ENCODE measurements at places on chromosomes 3 and 15. TPM values are rescaled to one million over a fixed set of nuclear protein-coding genes. Genes with fewer than 3 reads are reported as not detected.

GRCh38 chr15:96735632-96736240 lies 405.2 kb downstream of the NR2F2 start:
- no peak for DNase-seq
- H3K27ac ChIP-seq, result no peak overlapping the region
- no peaks in the 10 kb centered on the region for H3K27me3 ChIP-seq
- no peak overlapping the region for H3K4me3 ChIP-seq
- H3K4me1 ChIP-seq, result no peaks in the 10 kb centered on the region

The CFAP92 gene
- total RNA-seq, result not detected

- H3K27ac ChIP-seq, result no peak overlapping the region
- DNase-seq, result no peak
- H3K4me1 ChIP-seq, result peaks cover 23% of the 10 kb centered on the region
- H3K36me3 ChIP-seq, result peaks cover 11% of the 10 kb centered on the region
Measured at GRCh38 chr15:62051166-62051565, 9.1 kb downstream of the VPS13C start.

DNA sequence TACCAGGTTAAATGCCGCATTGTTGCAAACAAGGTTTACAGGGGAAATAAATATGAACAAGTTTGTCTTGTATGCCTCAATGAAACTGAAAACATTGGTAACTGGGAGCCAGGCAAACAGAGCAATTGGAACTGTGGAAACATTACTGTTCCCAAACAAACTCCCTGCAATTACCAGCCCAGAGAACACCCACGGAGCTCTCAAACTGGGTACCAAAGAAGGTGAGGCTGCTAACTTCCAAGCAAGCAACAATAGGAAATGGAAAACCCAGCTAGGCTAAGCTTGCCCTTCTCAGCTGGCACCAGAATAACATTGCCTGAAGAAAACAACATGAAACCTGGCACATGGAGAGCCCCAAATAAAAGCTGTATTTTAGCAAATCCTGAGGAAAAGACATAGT lies 218.9 kb upstream of the THRB start:
- H3K4me1 ChIP-seq, result no peaks in the 10 kb centered on the region
- H3K4me3 ChIP-seq, result no peak overlapping the region
- no peaks in the 10 kb centered on the region for H3K36me3 ChIP-seq
- no peak for DNase-seq

- H3K4me1 ChIP-seq, result no peaks in the 10 kb centered on the region
- no peak overlapping the region for H3K27ac ChIP-seq
- no peaks in the 10 kb centered on the region for H3K36me3 ChIP-seq
- H3K27me3 ChIP-seq, result peaks cover 29% of the 10 kb centered on the region
- no peak overlapping the region for H3K4me3 ChIP-seq
Measured at GRCh38 chr15:57596978-57597377, 5.3 kb downstream of the MYZAP start.

- no peak overlapping the region for H3K27ac ChIP-seq
- H3K36me3 ChIP-seq, result peaks cover 27% of the 10 kb centered on the region
- H3K4me3 ChIP-seq, result peak overlapping the region; percentile 71
- DNase-seq, result no peak
- peaks cover 51% of the 10 kb centered on the region for H3K4me1 ChIP-seq
- H3K27me3 ChIP-seq, result no peaks in the 10 kb centered on the region
Measured at GRCh38 chr3:63950698-63951097, 38.5 kb upstream of the SCAANT1 start.

The RHCG gene
- not detected for total RNA-seq

- no peak overlapping the region for H3K4me3 ChIP-seq
- no peaks in the 10 kb centered on the region for H3K4me1 ChIP-seq
- no peak for DNase-seq
- H3K27me3 ChIP-seq, result peaks cover 12% of the 10 kb centered on the region
- H3K27ac ChIP-seq, result no peak overlapping the region
- H3K36me3 ChIP-seq, result no peaks in the 10 kb centered on the region
Measured at GRCh38 chr15:32833379-32833821, 115.6 kb downstream of the GREM1 start.

DNA sequence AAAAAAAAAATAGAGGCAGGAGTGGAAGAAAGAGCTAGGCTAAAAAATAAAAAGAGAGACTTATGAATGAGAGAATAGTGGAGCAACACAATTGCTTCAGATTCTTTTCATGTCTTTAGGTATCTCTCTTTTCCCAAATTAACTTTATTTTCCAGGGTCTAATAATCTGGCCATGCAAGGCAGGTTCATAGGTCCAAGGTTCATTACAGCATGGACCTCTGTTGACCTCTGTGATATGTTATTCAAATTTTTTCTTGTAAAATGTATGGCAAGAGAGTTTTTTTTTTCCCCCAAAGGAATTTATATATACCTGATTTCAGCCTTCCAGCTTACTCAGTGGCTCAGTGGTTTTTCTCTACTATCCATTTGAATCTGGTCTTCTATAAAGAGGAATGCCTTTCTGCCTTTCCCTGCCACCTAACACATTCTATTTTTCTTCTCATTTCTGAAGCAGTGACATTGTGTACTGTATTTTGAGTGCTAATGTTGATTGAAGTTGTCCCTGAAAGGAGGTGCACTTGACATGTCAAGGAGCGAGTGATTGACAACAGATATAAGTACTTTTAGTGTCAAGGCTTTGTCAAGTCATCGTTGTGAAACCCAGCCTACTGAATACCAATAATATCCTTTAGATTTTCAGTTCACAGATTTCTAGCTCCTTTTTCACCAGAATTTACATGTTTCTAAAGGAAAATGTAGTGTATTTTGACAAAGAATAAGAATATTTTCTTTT lies 118.5 kb downstream of the MAP2K5 start:
- peaks cover 17% of the 10 kb centered on the region for H3K36me3 ChIP-seq
- no peaks in the 10 kb centered on the region for H3K4me1 ChIP-seq
- no peak for DNase-seq
- no peak overlapping the region for H3K4me3 ChIP-seq
- H3K27ac ChIP-seq, result no peak overlapping the region
- H3K27me3 ChIP-seq, result no peaks in the 10 kb centered on the region

- H3K27me3 ChIP-seq, result no peaks in the 10 kb centered on the region
- peaks cover 16% of the 10 kb centered on the region for H3K36me3 ChIP-seq
- H3K27ac ChIP-seq, result no peak overlapping the region
- no peak for DNase-seq
Measured at GRCh38 chr15:98954411-98954810, 53.2 kb downstream of the PGPEP1L start.

GRCh38 chr3:184345317-184346144 lies 8.1 kb downstream of the FAM131A start:
- H3K36me3 ChIP-seq, result peaks cover 6% of the 10 kb centered on the region
- H3K27ac ChIP-seq, result peak overlapping the region; percentile 51
- H3K27me3 ChIP-seq, result no peaks in the 10 kb centered on the region
- peaks cover 15% of the 10 kb centered on the region for H3K4me1 ChIP-seq
- DNase-seq, result peak; percentile 64

DNA sequence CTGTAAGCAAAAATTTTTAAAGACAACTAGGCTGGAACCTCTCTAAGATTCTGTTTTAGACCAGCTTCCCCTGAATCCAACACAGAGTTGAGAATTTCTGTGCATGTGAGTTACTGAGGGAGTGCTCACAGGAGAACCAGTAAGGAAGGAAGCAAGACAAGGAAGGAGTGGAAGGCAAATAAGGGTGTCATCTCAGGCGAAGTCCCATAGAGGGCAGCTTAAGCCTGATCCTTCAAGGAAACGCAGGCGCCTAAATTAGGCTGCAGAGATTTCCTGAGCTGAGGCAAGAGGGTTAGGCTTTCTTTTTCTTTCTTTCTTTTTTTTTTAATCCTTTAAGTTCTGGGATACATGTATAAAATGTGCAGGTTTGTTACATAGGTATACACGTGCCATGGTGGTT lies 36.2 kb upstream of the COL6A6 start:
- no peaks in the 10 kb centered on the region for H3K36me3 ChIP-seq
- peak; percentile 36 for DNase-seq
- no peaks in the 10 kb centered on the region for H3K4me1 ChIP-seq
- H3K4me3 ChIP-seq, result no peak overlapping the region

- peaks cover 23% of the 10 kb centered on the region for H3K4me1 ChIP-seq
- H3K27ac ChIP-seq, result no peak overlapping the region
- peaks cover 85% of the 10 kb centered on the region for H3K27me3 ChIP-seq
- peak overlapping the region; percentile 85 for H3K4me3 ChIP-seq
- DNase-seq, result no peak
Measured at GRCh38 chr15:91100814-91101607, 954 bp downstream of the SV2B start.

DNA sequence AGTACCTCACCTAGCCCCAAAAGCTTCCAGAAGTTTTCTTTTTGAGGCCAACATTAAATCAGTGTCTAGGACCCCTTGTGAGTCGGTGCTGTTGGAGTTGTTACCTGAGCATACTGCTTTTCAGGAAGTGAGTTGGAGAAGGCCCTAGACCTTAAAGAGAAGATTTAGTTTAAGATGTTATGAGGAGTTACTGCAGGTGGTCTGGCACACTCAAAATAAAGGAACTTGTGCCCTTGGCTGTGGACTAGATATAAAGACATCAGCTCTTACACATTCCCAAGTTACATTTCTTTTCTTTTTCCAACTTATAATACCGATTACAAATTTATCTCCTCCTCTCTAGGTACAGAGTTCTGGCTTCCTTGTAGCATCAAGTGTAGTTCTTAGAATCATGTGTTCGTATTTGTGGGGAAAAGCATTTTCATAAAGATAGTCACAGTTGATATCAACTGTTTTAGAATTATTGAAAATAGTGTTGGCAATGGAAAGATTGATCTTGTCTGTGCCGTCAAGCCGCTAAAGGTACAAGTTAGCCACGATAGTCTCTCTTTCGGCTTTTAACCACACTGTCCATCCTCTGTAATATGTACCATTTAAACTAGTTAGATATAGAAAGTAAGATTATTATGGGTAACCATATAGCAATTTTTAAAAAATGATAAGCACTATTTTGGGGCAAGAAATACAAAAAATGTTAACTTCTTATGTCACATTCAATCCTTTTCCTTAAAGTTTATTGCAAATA lies 8.6 kb downstream of the ZIC1 start:
- H3K36me3 ChIP-seq, result peaks cover 3% of the 10 kb centered on the region
- no peak overlapping the region for H3K27ac ChIP-seq
- peaks cover 68% of the 10 kb centered on the region for H3K27me3 ChIP-seq

DNA sequence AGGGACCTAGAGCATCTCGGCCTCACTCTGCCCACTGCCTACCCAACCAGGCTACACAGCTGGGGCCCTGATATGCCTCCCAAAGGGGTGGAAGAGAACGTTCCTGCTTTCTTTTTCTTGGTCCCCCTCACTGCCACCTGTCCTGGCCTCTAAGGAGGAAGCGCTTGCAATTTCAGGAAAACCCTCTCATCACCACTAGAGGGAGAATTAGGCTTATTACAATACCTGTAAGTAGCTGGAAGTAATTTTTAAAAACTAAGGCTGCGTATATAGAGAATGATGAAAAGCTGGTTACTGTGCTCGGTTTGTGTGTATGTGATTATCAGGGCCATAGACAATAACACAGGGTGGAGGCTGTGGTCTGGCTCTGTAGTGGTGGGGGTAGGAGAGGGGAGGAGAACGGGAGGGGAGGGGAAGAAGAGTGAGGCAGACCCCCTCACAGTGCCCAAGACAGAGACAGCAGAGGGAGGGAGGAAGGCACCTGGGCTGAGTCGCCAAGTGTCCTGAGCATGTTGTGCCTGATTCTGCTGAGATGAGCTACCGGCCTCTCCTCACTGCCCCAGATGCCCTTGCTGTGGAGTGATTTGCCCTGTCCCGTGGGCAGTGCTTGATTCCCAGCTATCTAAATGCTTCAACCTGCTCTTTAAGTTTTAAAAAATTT lies 3.3 kb downstream of the GABRG3 start:
- no peaks in the 10 kb centered on the region for H3K36me3 ChIP-seq
- no peak overlapping the region for H3K27ac ChIP-seq
- H3K4me1 ChIP-seq, result no peaks in the 10 kb centered on the region
- no peak for DNase-seq
- peaks cover 7% of the 10 kb centered on the region for H3K27me3 ChIP-seq

GRCh38 chr3:107345822-107346405 lies 31.3 kb upstream of the CCDC54 start:
- no peak for DNase-seq
- H3K27ac ChIP-seq, result no peak overlapping the region
- no peaks in the 10 kb centered on the region for H3K4me1 ChIP-seq
- H3K36me3 ChIP-seq, result no peaks in the 10 kb centered on the region

GRCh38 chr3:67897351-67898336 lies 243.2 kb upstream of the SUCLG2 start:
- H3K27me3 ChIP-seq, result peaks cover 2% of the 10 kb centered on the region
- H3K36me3 ChIP-seq, result no peaks in the 10 kb centered on the region
- no peaks in the 10 kb centered on the region for H3K4me1 ChIP-seq
- no peak for DNase-seq

The SLC9A9 gene
- 1.1 TPM for total RNA-seq

The CELSR3 gene
- 15.2 TPM for total RNA-seq

DNA sequence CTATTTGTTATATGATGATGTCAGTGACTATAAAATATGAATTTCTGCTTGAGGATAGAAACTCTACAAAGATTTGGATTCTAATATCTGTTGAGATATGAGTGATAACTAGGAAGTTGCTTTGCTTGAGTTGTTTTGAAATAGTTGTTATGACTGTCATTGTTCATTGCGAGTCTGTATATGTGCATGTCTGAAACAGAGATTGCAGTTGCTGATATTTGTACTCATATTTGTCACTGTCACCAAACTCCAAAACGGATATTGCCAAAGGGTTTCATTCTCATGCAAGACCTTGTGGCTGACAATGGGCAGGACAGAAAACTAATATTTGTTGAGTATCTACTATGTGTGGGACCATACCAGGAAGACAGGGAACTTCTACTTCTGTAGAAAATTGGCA lies 240.2 kb downstream of the CD47 start:
- H3K27me3 ChIP-seq, result peaks cover 15% of the 10 kb centered on the region
- no peak overlapping the region for H3K4me3 ChIP-seq
- DNase-seq, result no peak
- no peak overlapping the region for H3K27ac ChIP-seq
- no peaks in the 10 kb centered on the region for H3K4me1 ChIP-seq

GRCh38 chr15:50135031-50135551 lies 16.1 kb upstream of the ATP8B4 start:
- peaks cover 28% of the 10 kb centered on the region for H3K36me3 ChIP-seq
- peak; percentile 90 for DNase-seq
- H3K4me1 ChIP-seq, result peaks cover 53% of the 10 kb centered on the region

DNA sequence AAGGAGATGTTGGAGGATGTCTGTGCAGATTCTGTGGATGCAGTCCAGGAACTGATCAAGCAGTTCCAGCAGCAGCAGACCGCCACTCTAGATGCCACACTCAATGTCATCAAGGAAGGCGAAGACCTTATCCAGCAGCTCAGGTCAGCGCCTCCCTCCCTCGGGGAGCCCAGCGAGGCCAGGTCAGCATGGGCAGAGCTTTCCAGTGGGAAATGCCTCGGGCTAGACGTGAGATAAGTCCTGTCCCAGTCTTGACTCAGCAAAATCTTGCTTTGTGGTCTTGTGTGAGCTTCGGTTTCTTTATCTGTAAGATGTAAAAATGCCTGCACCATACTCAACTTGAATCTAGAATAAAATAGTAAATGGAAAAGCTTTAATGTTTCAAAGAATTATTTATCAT lies 335.1 kb upstream of the UMPS start:
- no peaks in the 10 kb centered on the region for H3K36me3 ChIP-seq
- H3K4me3 ChIP-seq, result no peak overlapping the region
- DNase-seq, result no peak
- no peaks in the 10 kb centered on the region for H3K4me1 ChIP-seq
- peaks cover 11% of the 10 kb centered on the region for H3K27me3 ChIP-seq

- peak; percentile 73 for DNase-seq
- H3K27ac ChIP-seq, result no peak overlapping the region
- H3K4me3 ChIP-seq, result no peak overlapping the region
- H3K4me1 ChIP-seq, result no peaks in the 10 kb centered on the region
Measured at GRCh38 chr15:89673165-89673512, 6.0 kb downstream of the PLIN1 start.

- no peak overlapping the region for H3K27ac ChIP-seq
- H3K4me1 ChIP-seq, result no peaks in the 10 kb centered on the region
- H3K4me3 ChIP-seq, result no peak overlapping the region
- no peaks in the 10 kb centered on the region for H3K36me3 ChIP-seq
Measured at GRCh38 chr3:131033480-131034080, 6.9 kb downstream of the NEK11 start.

Data from activated CD4-positive, alpha-beta T cell treated with anti-CD3 and anti-CD28 coated beads, Interleukin-2, amount 10 ng/mL, durations not matched to agents 24 days and 14 days (primary cell).